ENCODE measurements at places on chromosomes 13 and 19. TPM values are rescaled to one million over a fixed set of nuclear protein-coding genes. Genes with fewer than 3 reads are reported as not detected.

DNA sequence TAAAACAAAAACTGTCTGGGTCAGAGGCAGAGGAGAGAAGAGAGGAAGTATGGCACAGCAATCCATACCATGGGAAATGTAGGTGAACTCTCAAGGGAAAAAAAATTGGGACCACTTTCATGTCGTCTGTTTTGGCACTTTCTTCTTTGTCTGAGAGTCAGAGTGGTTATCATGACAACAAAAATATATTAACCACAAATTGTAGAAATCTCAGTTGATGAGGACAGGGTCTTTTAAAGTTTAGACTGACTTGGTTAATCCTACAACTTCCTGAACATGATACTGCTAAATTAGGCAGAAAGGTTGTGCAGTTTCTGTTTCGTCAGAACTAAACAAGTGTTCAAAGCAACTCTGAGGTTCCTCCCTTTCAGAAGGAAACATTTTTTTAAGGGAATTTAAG, 15.2 kb downstream of the KLF5 start:
- H3K4me3 ChIP-seq, result no peak overlapping the region
- H3K36me3 ChIP-seq, result peaks cover 3% of the 10 kb centered on the region
- no peaks in the 10 kb centered on the region for H3K27me3 ChIP-seq
- H3K4me1 ChIP-seq, result no peaks in the 10 kb centered on the region
- no peak overlapping the region for H3K27ac ChIP-seq

The ELAVL3 gene
- not detected for total RNA-seq

DNA sequence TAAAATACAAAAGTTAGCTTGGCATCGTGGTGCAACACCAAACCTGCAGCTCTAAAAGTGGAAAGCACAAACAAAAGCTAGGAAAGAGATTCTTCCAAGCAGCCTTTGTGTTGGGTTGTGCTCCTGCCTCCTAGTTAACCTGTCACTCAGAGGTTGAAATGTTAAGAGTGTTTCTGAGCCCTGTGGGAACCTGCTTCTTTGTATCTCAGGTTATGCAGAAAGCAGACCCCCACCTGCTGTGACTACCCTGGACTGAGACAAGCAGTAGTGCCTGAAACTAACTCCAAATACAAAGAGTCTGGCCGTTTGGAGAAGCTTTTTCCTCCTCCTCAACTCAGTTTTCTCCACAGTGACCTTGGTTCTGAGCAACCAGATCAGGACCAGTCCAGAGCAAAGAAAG, 158.4 kb upstream of the CSNK1A1L start:
- no peaks in the 10 kb centered on the region for H3K36me3 ChIP-seq
- H3K27ac ChIP-seq, result no peak overlapping the region
- no peak for DNase-seq

DNA sequence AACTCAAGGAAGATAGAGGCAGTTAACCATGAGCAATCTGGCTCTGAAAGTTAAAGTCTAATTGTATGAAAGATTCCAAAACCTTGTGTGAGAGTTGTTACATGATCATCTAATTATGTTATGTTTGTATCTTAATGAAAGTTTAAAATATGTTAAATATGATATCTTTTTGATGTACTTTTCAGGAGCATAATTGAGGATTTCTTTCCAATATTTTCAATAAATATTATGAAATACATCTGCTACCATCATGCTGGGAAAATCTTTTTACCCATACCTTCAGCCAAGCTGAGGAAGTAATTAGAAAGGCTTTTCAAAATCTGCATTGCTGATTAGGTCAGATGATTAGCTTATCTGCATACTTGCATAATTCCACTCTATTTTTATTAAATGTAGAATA, 318.4 kb downstream of the KLF12 start:
- H3K4me3 ChIP-seq, result no peak overlapping the region
- H3K4me1 ChIP-seq, result no peaks in the 10 kb centered on the region
- no peak overlapping the region for H3K27ac ChIP-seq
- H3K27me3 ChIP-seq, result no peaks in the 10 kb centered on the region
- H3K36me3 ChIP-seq, result peaks cover 3% of the 10 kb centered on the region

The ZNF569 gene
- 5.4 TPM for total RNA-seq

DNA sequence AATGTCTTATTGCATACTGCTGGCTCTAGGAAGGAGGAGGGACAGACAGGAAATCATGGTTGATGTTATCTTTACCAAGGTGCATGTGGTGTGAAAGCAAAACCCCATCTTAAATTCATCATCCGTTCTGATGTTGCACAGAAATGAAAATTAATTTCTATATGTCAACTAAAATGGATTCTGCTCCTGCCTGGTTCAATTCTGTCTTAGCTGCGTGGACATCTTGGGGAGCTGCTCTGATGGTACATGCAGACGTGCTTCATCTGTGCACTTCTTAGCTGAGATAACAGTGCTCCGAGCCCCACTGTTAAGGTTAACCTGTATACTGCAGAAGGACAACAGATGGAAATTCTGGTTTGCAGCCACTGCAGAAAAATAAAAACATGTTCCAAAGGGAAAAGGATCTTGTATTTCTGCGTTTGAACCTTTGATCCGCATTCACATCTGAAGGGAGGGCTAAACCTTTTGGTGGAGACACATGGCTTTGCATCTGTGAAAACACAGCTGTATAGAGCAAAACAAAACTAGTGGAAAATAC, 155.6 kb downstream of the TM9SF2 start:
- H3K4me1 ChIP-seq, result no peaks in the 10 kb centered on the region
- H3K36me3 ChIP-seq, result no peaks in the 10 kb centered on the region
- DNase-seq, result no peak
- H3K27me3 ChIP-seq, result no peaks in the 10 kb centered on the region
- H3K27ac ChIP-seq, result no peak overlapping the region

DNA sequence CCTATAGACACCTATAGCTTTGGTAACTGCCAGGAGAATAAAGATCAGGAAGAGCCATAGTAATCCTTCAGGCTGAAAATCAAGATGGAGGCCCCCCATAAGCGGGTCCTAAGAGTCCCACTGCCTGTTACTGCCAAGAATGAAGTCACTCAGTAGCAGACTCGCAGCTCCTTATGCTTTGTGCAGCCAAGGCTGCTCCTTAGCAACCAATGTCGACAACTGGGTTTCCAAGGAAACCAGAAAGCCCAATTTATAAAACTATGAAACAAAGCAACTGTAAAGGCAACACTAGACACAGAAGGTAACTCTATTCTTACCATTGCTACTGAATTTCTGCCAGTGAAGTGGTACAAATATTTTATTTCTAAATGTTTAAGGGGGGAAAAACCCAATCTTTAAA, 56.5 kb downstream of the DCLK1 start:
- H3K27me3 ChIP-seq, result no peaks in the 10 kb centered on the region
- H3K36me3 ChIP-seq, result no peaks in the 10 kb centered on the region
- no peaks in the 10 kb centered on the region for H3K4me1 ChIP-seq

- no peak overlapping the region for H3K4me3 ChIP-seq
- H3K4me1 ChIP-seq, result peaks cover 2% of the 10 kb centered on the region
- no peak for DNase-seq
- H3K36me3 ChIP-seq, result no peaks in the 10 kb centered on the region
- H3K27ac ChIP-seq, result no peak overlapping the region
These were observed 249.8 kb downstream of the DCLK1 start for GRCh38 chr13:35881360-35881759.

The KLF2 gene
- 223 TPM for total RNA-seq

DNA sequence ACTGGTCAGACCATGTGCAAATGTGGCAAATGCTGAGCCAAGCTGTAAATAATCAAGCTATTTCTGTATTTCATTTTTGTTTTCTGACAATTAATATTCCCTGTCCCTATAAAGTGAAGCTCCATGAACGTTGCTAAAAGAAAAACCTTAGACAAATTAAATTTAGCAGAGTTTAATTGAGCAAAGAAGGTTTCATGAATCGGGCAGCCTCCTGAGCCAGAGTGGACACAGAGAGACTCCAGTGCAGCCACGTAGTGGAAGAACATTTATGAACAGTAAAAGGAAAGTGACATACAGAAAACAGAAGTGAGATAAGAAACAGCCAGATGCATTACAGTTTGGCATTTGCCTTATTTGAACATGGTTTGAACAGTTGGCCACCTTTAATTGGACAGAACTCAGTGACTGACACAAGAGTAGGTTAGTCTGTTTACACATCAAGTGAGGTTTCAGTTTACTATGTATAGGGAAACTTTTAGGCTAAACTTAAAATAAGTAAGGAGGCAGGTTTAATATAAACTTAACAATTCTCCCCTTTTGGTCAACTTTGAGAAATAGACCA, 69.7 kb downstream of the UFM1 start:
- no peak overlapping the region for H3K27ac ChIP-seq
- H3K36me3 ChIP-seq, result no peaks in the 10 kb centered on the region
- no peak for DNase-seq
- no peak overlapping the region for H3K4me3 ChIP-seq
- no peaks in the 10 kb centered on the region for H3K27me3 ChIP-seq

The PSENEN gene
- total RNA-seq, result 37.0 TPM

GRCh38 chr13:44726778-44727177, 150.6 kb upstream of the TSC22D1 start:
- DNase-seq, result no peak
- H3K27ac ChIP-seq, result no peak overlapping the region
- no peaks in the 10 kb centered on the region for H3K27me3 ChIP-seq
- no peaks in the 10 kb centered on the region for H3K4me1 ChIP-seq

- H3K4me1 ChIP-seq, result no peaks in the 10 kb centered on the region
- H3K4me3 ChIP-seq, result no peak overlapping the region
- H3K27ac ChIP-seq, result no peak overlapping the region
- no peaks in the 10 kb centered on the region for H3K27me3 ChIP-seq
- no peak for DNase-seq
These were observed 84.4 kb upstream of the UQCRFS1 start for GRCh38 chr19:29297381-29297780.

GRCh38 chr19:29623726-29624488, 17.8 kb downstream of the POP4 start:
- no peak overlapping the region for H3K4me3 ChIP-seq
- DNase-seq, result no peak
